Stimulated activated CD8-positive, alpha-beta memory T cell treated with anti-CD3 and anti-CD28 coated beads, Interleukin-7, amount 100 ng/mL, for 4 hours (primary cell): ENCODE measurements at places on chromosomes 2 and 18.

- no peak for DNase-seq
These were observed 48.2 kb upstream of the KDM3A start for GRCh38 chr2:86392873-86393518.

- DNase-seq: no peak
These were observed 908.4 kb upstream of the CRIM1 start for GRCh38 chr2:35447215-35447614.

GRCh38 chr2:131153529-131153928, 48.4 kb downstream of the PLEKHB2 start:
- DNase-seq: no peak

DNA sequence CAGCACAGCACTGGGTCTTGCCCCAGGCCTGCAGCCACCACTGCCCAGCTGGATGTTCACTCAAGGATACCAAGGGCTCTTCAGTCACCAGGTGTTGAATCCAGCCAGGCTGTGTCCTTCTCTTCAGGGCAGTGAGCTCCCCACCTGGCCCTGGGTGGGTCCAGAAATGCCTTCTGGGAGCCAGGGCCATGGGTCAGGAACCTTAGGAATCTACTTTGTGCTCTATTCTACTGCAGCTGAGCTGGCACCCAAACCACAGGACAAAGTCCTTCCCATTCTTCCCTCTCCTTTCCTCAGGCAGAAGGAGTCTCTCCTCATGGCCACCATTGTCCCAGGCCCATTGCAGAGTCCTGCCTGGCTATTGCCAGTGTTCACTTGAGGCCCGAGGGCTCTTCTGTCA, 13.0 kb downstream of the STRADB start:
- DNase-seq: no peak

DNA sequence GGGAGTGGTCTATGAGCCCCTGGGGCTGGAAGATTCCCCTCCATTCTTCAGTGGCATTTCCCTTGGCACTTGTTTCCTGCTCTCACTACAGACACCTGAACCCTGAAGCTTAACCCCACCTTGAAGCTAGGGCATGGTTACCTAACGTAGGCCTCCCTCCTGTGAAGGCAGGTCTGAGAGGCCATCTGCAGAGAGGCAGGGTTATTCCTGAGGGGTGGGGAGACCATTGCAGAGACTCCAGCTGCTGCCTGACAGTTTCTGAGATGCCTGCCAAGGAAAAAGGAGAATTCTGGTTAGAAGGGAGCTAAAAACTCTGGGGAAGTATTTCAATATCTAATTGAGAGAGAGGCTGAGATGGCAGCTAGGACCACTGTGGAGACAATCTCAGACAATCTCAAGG, 119.3 kb upstream of the NDUFV2 start:
- no peak for DNase-seq

DNA sequence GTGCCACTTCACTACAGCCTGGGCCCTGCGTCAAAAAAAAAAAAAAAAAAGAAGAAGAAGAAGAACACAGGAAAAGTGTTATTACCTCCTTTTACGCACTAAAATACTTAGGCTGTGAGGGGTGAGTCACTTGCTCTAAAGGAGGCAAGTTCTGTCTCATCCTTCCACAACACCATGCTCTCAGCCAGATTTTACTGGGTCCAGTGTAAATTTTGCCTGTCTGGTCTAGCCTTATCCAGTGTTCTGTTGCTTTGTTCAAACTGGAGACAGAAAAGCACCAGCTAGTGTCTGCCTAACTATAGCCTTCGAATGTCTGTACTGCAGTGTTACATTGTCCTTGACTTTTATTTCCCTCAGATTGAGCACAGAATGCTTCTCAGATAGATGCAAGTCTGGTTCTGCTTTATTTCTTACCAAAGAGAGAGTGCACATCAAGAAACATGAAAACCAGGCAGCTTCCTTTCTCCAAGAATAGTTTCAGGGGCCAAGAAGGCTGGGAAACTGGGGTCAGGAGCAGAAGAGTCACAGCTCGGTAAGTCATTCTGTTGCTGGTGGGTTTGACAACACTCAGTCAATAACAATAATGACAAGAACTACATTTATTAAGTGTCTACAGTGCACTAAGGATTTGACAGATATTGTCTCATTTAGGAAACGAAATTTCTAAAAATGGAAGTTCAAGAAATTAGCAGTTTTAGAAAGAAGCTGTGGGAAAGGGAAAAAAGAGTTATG, 3.1 kb upstream of the MSGN1 start:
- DNase-seq: no peak
